ENCODE measurements at places on chromosomes 3 and 15. TPM values are rescaled to one million over a fixed set of nuclear protein-coding genes. Genes with fewer than 3 reads are reported as not detected.

SKOR1 gene
- total RNA-seq, result not detected

ARNT2 gene
- 8.0 TPM for total RNA-seq

DUSP7 gene
- total RNA-seq, result 14.2 TPM

ESYT3 gene
- 0.68 TPM for total RNA-seq

AGTR1 gene
- not detected for total RNA-seq

FGF12 gene
- total RNA-seq, result 0.69 TPM

LDHAL6B gene
- not detected for total RNA-seq

IL17RD gene
- total RNA-seq, result 0.46 TPM

TRPM1 gene
- total RNA-seq, result not detected

MBD4 gene
- 34.3 TPM for total RNA-seq

MAGEL2 gene
- 0.74 TPM for total RNA-seq

SFMBT1 gene
- total RNA-seq, result 18.3 TPM

ARHGEF26 gene
- total RNA-seq, result 6.6 TPM

OR4M2 gene
- total RNA-seq, result not detected

TMEM108 gene
- 0.34 TPM for total RNA-seq

TEX55 gene
- total RNA-seq, result not detected

GDPGP1 gene
- total RNA-seq, result 4.2 TPM

SLC15A2 gene
- total RNA-seq, result 0.17 TPM

CPN2 gene
- total RNA-seq, result not detected

CXCR6 gene
- not detected for total RNA-seq

GLDN gene
- not detected for total RNA-seq

PSTPIP1 gene
- not detected for total RNA-seq

TRA2B gene
- total RNA-seq, result 408 TPM
